ENCODE measurements at places on chromosomes 5 and 9.

DNA sequence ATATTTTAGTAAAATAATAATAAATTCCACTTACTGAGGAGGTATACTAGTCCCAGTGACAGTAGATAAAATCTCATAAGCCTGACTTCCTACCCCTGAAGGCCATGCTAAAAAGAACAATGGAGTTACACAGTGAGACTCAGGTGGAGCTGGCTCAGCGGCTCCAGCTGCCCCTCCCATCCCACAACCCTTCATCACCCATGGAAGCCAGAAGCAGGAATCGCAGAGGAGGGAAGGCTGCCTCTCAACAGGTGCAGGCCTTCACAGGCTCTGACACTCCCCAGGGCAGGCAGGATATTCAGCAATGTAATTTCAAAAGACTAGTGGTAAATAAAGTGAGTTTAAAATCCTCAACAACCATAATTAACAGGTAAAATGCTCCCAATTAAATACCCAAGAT is 67.5 kb downstream of the FANCC start:
- DNase-seq, result no peak

DNA sequence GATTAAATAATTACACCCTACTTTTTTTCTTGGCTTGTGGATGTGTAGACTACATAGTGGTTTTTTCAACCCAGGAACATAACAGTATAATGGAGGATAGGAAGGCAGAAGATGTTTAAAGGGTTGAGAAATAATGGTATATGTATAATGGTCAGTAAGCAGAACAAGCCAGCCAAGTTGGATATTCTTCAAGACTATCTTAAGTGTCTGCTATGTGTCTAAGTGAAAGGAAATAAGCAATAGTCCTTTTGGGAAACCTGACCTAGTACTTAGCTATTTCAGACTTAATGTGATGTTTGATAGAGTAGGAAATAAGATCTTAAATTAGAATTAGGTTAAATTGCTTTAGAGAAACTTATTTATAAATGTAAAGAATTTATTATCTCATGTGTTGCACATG is 85.7 kb downstream of the PTPDC1 start:
- DNase-seq, result no peak

- no peak for DNase-seq
Observed at GRCh38 chr5:136979131-136979530, 520.0 kb downstream of the SPOCK1 start.

DNA sequence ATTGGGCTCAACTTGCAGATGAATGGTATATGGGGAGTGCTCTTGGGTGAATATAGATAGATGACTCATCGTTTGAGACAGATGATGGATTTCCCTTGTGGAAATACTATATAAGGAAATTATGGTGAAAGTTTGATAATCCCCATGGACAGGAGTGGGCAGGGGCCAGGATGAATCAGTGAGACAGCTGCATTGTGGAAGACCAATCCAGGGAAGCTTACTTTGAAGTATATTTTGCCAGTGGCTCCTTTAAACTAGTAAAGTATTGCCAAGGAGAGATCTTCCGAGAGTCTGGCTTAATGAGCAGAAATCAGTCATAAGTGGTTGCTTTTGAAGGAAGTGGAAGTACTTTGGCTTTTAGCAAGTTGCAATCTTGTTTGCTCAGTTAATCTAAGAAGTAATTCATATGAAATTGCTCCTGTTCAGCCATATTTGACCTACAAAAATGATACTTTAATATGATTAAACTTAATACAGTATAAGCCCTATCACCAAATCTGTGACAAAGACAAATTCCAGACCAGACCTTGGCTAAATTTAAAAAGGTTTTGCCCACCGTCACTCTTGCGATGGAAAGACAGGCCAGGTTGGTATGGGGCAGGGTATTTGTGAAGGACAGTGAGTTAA is 9.3 kb upstream of the TNC start:
- peak; percentile 80 for DNase-seq

DNA sequence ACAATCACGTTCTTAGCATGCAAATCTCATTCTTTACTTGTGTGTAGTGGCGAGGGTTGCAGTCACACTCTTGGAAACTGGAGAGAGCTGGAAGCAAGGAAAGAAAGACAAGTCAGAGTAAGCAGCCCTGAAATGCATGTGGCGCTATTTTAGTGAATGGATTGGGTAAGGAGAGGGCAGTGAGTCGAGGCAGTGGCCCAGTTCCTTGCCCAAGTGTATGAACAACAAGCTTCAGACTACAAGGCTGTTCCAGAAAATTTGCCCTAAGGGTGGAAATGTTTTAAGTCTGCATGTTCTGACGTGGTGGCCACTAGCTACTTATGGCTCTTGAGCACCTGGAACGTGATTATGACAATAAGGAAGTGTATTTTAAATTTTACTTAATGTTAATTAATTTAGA is 59.4 kb upstream of the PTPN3 start:
- peak; percentile 60 for DNase-seq

- DNase-seq, result peak; percentile 4
Observed at GRCh38 chr9:104577263-104577662, 8.3 kb downstream of the OR13C8 start.

GRCh38 chr5:38660194-38660668 is 103.8 kb upstream of the LIFR start:
- peak; percentile 85 for DNase-seq

GRCh38 chr9:128335161-128335560 is 5.2 kb upstream of the SLC27A4 start:
- no peak for DNase-seq

DNA sequence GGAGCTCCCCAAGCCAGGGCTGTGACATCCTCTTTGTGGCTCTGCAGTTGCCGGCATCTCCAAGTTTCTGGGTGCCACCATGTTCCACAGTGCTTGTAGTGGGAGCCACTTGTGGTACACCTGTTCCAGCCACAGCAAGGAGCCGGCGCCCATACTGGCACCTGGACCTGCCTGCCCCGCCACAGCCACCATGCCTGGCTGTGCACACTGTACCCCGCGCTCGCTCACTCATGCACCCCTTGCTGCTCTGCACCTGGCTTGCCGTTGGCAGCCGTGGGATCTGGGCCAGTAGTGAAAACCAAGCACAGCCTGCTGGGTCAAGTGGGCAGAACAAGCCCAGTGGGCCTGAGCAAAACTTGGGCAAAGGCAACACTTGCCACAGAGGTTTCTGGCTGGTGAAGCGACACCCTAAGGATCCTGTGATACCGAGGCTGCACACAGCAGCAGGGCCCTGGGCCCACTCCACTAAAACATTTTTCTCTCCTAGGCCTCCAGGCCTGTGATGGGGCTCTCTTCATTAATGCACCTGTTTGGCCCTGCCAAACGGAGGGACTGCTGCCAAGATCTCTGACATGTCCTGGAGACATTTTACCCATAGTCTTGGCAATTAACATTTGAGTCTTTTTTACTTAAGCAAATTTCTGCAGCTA is 2.8 kb downstream of the TRIM36 start:
- DNase-seq, result no peak

- DNase-seq, result no peak
Observed at GRCh38 chr9:4266602-4267001, 33.3 kb downstream of the GLIS3 start.

DNA sequence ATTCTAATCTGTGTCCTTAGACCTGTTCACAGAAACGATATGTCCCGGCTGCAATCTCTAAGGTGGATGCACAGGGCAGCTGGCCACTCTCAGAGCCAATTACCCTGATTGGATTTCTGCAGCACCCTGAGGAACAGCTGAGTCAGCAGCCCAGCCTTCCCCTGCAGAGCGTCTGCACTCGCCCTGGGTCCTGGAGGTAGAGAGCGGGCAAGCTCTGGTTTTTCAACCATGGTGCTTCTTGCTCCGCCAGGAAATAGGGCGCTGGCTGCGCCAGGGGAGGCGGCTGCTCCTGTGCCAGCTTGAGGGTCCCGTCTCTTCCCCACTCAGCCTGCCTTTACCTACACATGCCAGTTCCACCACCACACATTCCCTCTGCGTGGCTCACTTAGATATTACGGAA is 19.2 kb downstream of the NDUFS6 start:
- DNase-seq, result no peak

DNA sequence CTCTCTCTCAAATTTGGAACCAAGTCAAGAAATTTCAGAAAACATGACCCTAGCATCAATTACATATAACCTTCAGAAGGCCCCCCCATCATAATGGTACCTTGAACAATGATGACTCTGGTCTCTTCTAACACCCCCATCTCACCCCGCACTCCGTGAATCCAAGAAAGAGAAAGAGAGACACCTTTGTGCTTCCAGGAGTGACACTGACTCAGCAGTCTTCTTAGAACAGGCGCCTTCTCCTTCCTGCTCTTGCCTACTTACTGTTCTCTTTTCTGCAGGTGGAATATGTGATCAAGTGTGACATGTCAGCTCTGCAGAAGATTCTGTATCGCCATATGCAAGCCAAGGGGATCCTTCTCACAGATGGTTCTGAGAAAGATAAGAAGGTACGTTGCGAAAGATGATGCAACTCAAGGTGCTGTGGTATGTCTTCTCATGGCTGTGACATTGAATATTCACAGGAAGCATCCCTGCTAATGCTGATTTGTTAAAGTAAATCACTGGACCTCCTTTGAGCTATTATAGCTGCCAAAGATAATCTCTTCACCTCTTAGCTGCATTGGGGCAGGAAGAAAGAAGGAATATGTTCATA is 81.3 kb downstream of the SMARCA2 start:
- no peak for DNase-seq

GRCh38 chr9:135524130-135524861 is 3.1 kb downstream of the LCN1 start:
- peak; percentile 13 for DNase-seq

GRCh38 chr5:65076251-65076869 is 307.6 kb downstream of the CWC27 start:
- DNase-seq, result peak; percentile 72

- peak; percentile 43 for DNase-seq
Observed at GRCh38 chr5:147417135-147417813, 92.6 kb downstream of the DPYSL3 start.

DNA sequence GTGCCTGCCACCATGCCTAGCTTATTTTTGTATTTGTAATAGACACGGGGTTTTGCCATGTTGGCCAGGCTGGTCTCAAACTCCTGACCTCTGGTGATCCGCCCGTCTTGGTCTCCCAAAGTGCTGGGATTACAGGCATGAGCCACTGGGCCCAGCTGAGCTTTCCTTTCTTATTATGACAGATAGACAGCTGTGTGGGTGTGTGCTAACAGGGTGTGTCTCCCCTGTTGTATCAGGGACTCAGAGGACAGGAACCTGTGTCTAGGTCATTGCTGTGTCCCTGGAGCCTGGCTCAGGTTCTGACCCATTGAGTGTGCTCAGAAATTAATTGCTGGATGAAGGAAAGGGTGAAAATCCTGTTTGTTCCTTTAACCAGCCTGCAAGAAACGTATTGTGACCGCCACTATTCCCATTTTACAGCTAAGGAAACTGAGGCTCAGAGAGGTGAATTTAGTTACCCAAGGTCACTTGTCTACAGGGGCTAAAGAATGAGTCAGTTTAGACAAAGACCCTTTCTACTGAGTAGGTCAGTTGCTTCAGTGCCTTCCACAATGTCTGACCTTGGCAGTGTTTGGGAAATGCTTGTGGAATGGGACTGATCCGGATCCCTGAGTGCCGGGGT is 16.8 kb downstream of the NCS1 start:
- no peak for DNase-seq

GRCh38 chr9:76638001-76638400 is 126.2 kb upstream of the PCA3 start:
- DNase-seq, result no peak

DNA sequence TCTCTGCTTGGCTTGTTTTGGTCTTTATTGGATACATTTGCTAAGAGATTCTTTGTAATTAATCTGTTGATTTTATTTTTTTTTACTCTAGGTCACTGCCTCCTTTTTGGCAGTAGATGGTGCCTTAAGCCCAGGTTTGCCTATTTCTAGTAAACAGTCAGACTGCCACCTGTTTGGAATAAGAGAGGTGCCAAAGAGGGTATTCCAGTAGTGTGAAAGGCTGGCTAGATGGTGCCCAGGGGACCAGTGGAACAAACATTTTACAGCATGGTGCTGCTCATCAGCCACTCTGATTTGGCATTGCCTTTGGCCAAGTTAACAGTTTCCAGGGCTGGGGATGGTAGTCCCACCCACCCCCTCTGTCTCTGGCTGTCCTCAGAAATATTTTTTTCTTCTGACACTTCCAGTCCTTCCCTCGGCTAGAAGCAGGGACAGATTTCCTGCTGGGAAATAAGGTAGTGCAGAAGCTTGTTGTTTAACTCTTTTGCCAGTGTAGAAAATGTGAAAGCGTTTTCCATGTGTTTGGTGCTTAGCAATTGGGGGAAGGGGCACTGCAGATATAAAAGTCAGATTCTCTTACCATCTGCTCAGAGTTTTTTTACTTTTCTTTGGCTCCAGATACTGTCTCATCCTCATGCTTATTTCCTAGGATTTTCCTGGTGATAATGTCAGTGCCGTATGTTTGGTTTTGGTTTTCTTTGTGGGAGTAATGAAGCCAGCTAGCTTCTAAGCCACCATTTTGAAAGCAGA is 36.6 kb upstream of the FBXL7 start:
- no peak for DNase-seq

GRCh38 chr5:41925555-41925951 is 472 bp downstream of the FBXO4 start:
- peak; percentile 61 for DNase-seq

GRCh38 chr9:85248514-85249312 is 493.0 kb downstream of the AGTPBP1 start:
- DNase-seq, result peak; percentile 21

- DNase-seq, result peak; percentile 46
Observed at GRCh38 chr5:68730220-68730978, 363.4 kb upstream of the SLC30A5 start.

DNA sequence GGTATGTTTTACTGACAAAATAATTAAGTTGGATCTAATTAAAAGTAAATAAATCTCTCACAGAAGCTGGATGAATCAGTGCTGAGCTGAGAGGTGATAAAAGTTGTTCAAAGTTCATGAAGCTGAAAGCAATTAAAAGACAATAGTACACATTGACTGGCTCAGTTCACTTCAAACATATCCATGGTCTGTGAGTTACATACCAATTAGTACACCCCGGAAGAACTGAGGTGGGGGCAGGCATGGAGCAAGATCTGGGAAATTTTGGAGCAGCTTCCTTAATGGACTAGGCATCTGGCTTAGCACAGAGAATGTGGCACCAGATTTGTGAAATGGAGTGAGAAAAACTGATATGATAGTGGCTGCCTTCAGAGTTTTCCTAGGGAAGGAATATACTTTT is 152.7 kb downstream of the ATP10B start:
- DNase-seq, result no peak

GRCh38 chr5:139642891-139643871 is 5.0 kb upstream of the CXXC5 start:
- DNase-seq, result no peak

DNA sequence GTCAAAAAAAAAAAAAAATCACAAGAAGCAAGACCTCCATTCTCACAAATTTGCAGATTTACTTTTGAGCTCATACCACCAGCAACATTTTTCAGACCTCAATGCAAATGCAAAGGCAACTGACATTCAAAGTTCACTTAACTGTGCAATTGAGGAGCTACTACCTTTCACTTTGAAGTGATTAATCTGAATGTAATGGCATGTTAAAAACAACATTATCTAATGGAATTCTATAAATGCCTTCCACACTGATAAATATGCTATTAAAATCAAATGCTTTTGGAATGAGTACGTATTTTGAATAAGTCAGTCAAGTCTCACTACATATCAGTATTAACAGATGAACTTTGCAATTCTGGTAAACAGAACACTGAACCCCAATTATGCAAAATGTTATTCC is 32.3 kb downstream of the UBQLN1 start:
- DNase-seq, result no peak
